ENCODE measurements at places on chromosomes 4 and X.

DNA sequence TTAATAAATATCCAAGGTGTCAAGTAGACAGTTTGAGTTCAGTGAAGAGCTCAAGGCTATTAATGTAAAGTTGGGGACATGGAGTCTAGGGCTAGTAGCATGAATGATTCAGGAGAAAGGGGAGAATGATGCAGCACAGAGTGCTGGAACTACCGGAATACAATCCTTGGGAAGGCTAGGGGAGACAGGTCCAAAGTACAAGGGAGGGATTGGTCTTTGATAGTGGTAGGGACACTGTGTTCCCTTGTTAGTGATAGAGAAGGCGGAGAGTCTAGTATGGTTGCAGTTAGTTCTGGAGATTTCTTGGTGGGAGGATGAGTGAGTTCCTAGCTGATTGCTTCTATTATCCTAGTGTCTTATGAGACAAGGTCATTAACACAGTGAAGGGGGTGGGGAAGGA, 8.7 kb downstream of the GCNA start:
- DNase-seq: no peak

GRCh38 chrX:129957241-129958082, 25.0 kb upstream of the BCORL1 start:
- DNase-seq: peak; percentile 62

- no peak for DNase-seq
Observed at GRCh38 chr4:86942185-86942666, 7.4 kb downstream of the AFF1 start.

DNA sequence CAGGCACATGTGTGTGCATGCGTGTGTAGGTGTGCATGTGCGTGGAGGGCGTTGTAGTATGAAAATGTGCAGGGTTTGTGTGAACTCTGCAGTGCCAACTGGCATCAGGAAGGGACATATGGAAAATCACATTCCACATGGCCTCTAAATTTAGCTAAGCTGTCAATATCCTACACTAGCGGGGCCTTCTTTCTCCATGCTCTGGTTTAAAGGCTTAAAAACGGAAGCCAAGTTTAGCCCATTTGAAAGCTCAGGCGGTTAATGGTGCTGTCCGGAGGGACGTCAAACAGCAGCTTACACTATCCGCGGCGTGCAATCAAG, 144.1 kb upstream of the NOCT start:
- DNase-seq: peak; percentile 55
